ENCODE measurements at places on chromosomes 4 and X.

DNA sequence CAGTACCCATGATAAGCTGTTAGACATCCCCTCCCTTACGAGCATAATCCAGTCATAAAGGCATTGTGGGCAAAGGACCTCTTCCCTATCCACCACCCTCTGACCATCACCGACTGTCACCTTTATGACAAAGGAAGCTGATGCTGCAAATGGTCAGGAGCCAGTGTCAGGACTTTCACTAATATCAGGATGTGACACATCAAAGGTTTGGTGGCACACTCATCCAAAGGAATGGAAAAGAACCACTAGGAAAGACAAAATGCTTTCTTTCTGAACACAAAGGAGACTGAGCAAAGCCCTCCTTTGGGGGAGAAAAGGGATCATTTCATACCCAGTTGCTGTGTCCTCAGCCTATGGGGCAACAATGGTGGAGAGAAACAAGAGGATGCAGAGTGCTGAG, 66.9 kb upstream of the PROM1 start:
- no peak for ATAC-seq

DNA sequence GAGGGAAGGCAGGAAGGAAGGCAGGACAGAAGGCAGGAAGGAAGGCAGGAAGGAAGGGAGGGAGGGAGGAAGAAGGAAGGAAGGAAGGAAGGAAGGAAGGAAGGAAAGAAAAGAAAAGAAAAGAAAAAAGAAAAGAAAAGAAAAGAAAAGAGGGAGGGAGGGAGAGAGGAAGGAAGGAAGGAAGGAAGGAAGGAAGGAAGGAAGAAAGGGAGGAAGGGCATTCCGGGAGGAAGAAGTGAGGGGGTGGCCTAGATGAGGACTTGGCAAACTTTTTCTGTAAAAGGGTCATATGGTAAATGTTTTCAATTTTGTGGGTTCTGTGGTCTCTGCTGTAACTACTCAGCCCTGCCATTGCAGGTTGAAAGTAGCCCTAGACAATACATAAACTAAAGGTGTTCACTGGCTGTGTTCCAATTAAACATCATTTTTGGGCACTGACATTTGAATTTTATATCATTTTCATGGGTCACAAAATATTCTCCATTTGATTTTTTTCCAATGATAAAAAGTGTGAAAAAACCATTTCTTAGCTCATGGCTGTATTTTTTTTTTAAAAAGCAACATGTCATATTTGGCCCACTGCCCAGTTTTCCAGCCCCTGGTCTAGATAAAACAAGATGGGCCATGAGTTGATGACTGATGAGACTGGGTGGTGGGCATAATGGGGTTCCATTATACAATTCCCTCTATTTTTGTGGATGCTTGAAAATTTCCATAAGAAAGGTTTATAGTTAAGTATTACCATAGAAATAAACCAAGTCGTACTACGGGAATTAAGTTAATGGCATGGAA, 3.1 kb downstream of the ZNF630 start:
- ATAC-seq: no peak

- ATAC-seq: no peak
Measured at GRCh38 chrX:148905400-148905799, 405.0 kb downstream of the AFF2 start.

GRCh38 chrX:144849141-144849540, 398.2 kb upstream of the SPANXN1 start:
- no peak for ATAC-seq

DNA sequence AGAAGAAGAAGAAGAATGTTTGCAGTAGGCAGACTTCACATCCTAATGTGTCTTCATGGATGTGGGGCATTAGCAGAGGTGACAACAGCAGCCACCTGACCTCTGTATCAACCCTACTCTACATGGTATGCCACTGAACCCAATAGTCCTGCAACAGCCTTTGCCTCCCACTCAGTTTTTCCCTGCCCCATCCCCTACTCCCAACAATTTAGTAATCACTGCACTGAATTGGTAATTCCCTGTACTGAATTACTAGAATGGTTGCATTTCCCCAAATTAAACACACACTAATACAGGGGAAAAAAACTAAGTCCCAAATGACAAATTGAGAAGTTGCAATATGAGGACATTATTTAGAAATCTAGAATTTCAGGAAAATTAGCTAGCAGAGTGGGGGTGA, 31.4 kb upstream of the FAM241A start:
- ATAC-seq: no peak
